ENCODE measurements at places on chromosomes 2 and 18. TPM values are rescaled to one million over a fixed set of nuclear protein-coding genes. Genes with fewer than 3 reads are reported as not detected.

GRCh38 chr18:50183556-50183955 lies 11.4 kb downstream of the MYO5B start:
- no peaks in the 10 kb centered on the region for H3K27me3 ChIP-seq
- no peaks in the 10 kb centered on the region for H3K4me1 ChIP-seq
- H3K4me3 ChIP-seq: no peak overlapping the region
- H3K36me3 ChIP-seq: no peaks in the 10 kb centered on the region

GRCh38 chr2:32200814-32201213 lies 35.1 kb downstream of the SLC30A6 start:
- no peaks in the 10 kb centered on the region for H3K4me1 ChIP-seq
- H3K4me3 ChIP-seq: no peak overlapping the region
- no peak for DNase-seq
- H3K36me3 ChIP-seq: peaks cover 68% of the 10 kb centered on the region
- no peak overlapping the region for H3K27ac ChIP-seq

DNA sequence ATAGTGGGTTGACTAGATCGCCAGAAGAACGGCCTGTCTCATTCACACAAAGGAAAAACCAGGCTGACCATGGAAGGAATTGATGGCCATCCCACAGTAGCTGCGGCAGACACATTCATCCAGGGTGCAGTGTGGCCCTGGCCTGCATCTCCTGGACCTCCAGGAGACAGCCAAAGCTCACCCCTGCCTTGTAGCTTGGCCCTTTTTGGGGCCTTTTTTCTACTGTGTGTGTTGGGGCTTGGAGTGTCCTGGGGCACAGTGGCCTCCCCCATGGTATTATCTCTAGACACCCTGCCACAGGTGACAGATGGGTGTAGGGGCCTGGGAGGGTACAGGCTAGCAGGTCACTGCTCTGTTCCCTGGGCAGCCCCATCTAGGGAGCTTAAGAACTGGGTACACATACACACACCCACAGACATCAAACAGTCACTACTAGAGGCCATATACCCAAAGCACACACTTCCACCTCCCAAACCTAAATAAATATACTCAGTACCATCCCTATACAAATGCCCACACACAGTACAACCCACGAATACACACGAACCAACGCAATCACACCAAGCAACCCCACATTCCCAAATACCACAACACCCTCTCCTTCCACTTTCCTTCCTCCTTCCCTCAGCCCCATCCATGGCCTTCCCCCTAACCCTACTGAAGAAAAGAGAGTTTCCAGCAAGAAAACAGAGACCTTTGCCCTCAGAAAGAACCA lies 8.6 kb downstream of the EN1 start:
- no peak for DNase-seq
- H3K4me1 ChIP-seq: peaks cover 52% of the 10 kb centered on the region
- H3K27ac ChIP-seq: no peak overlapping the region
- peaks cover 79% of the 10 kb centered on the region for H3K27me3 ChIP-seq
- no peaks in the 10 kb centered on the region for H3K36me3 ChIP-seq
- H3K4me3 ChIP-seq: no peak overlapping the region

DNA sequence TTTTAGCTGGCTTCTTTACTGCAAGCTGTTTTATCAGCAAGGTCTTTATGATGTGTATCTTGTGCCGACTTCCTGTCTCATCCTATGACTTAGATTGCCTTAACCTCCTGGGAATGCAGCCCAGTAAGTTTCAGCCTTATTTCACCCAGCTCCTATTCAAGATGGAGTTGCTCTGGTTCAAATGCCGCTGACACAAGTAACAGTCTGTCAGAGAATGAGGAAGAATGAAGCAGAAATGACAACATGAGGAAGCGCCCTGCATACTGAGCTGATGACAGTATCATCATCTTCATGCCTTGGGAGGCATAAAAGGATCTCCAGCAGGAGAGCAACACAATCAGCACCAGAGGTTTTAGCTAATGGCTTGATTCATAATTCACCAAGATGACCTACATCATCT lies 309.4 kb downstream of the NBAS start:
- no peak for DNase-seq
- H3K4me3 ChIP-seq: no peak overlapping the region
- H3K36me3 ChIP-seq: no peaks in the 10 kb centered on the region
- H3K4me1 ChIP-seq: no peaks in the 10 kb centered on the region
- H3K27me3 ChIP-seq: no peaks in the 10 kb centered on the region

- no peaks in the 10 kb centered on the region for H3K36me3 ChIP-seq
- no peak for DNase-seq
- H3K27ac ChIP-seq: no peak overlapping the region
- no peaks in the 10 kb centered on the region for H3K27me3 ChIP-seq
- H3K4me3 ChIP-seq: no peak overlapping the region
These were observed 592.0 kb downstream of the LRRTM4 start for GRCh38 chr2:76930056-76930744.

DNA sequence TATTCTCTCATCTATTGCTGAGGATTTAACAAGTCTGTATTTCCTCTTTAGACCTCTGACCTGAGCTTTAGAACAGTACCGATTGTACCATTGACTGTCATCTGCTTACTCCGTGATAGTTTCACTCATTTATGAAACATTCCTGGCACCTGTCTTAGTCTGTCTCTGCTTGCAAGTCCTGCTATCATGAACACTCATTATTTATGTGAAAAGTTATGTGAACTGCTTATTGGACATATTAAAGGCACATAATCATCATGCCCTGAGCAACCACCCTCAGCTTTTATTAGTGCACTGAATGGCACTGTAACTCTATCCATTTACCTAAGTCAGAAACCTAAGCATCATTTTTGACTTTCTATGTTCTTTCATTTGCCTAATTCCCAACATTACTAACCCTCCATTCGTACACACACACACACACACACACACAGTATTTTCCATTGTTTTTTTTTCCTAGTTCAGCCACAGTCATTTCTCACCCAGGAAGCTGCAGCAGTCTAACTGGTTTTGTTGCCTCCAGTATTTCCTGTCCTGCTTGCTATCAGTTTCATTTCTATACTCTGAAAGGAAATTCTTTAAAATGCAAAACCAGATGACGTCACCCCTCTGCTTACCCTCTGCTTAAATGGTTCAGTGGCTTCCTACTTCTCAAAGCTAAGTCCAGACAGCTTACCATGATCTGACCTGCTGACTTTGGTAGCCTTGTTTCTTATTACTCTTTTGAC lies 146.1 kb downstream of the HAUS1 start:
- H3K27ac ChIP-seq: no peak overlapping the region
- peaks cover 29% of the 10 kb centered on the region for H3K4me1 ChIP-seq
- H3K4me3 ChIP-seq: no peak overlapping the region

DNA sequence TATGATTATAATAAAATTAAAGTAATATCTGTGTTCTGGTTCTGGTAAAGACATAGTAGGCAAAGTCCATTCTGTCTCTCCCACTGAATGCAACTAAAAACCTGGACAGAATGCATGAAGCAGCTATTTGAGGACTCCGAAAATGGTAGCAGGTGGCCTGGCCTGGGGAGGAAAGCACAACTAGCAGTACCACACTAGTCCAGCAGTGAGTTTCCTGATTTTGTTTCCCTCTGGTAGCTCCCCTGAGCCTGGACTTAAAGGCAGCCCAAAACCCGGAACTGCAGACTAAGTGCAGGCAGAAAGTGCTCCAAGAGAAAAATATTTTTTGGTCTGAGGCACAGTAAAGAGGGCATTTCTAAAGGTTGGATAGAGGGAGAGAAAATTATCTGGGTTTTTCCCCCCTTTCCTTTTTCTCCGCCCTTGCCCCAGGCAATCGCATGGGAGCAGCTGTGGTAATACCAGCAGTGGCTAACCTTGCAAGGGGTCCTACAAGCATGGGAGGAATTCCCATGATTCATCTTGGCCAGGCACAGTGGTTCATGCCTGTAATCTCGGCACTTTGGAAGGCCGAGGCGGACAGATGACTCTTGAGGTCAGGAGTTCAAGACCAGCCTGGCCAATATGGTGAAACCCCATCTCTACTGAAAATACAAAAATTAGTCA lies 32.3 kb downstream of the ASXL2 start:
- peaks cover 43% of the 10 kb centered on the region for H3K36me3 ChIP-seq
- no peaks in the 10 kb centered on the region for H3K4me1 ChIP-seq
- no peak overlapping the region for H3K27ac ChIP-seq
- no peaks in the 10 kb centered on the region for H3K27me3 ChIP-seq
- no peak overlapping the region for H3K4me3 ChIP-seq
- DNase-seq: no peak

GRCh38 chr2:133713049-133713580 lies 144.9 kb upstream of the NCKAP5 start:
- peaks cover under 1% of the 10 kb centered on the region for H3K4me1 ChIP-seq
- H3K4me3 ChIP-seq: no peak overlapping the region
- H3K27ac ChIP-seq: no peak overlapping the region
- no peaks in the 10 kb centered on the region for H3K27me3 ChIP-seq

GRCh38 chr2:137369106-137369505 lies 595.2 kb upstream of the HNMT start:
- H3K4me3 ChIP-seq: no peak overlapping the region
- no peaks in the 10 kb centered on the region for H3K27me3 ChIP-seq
- no peaks in the 10 kb centered on the region for H3K36me3 ChIP-seq
- no peak overlapping the region for H3K27ac ChIP-seq
- H3K4me1 ChIP-seq: no peaks in the 10 kb centered on the region
- DNase-seq: no peak

GRCh38 chr2:113723411-113723810 lies 33.0 kb downstream of the SLC35F5 start:
- peaks cover 15% of the 10 kb centered on the region for H3K36me3 ChIP-seq
- H3K4me1 ChIP-seq: no peaks in the 10 kb centered on the region
- no peak overlapping the region for H3K4me3 ChIP-seq
- no peaks in the 10 kb centered on the region for H3K27me3 ChIP-seq
- DNase-seq: no peak

- H3K36me3 ChIP-seq: no peaks in the 10 kb centered on the region
- no peak for DNase-seq
- H3K4me1 ChIP-seq: peaks cover 33% of the 10 kb centered on the region
These were observed 105.1 kb downstream of the SLC8A1 start for GRCh38 chr2:40346535-40347354.

DNA sequence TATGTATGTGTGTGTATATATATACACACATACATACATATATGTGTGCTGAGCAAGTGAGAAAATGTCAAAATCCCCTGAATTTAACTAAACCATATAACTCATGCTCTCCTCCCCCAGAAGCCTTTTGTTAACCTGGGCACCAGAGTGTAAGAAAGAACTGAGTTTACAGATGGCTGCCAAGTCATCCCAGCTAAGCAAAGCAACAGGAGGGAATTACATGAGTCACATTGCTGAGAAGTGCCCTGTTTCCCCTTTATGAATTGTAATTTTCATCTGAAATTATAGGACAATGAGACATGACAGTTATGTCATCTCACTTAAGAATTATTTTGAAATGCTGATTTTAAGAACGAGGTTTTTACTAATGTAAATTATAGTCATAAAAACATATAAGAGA lies 29.9 kb downstream of the SCN7A start:
- no peak overlapping the region for H3K4me3 ChIP-seq
- no peak overlapping the region for H3K27ac ChIP-seq
- H3K36me3 ChIP-seq: peaks cover 9% of the 10 kb centered on the region
- H3K4me1 ChIP-seq: no peaks in the 10 kb centered on the region
- H3K27me3 ChIP-seq: no peaks in the 10 kb centered on the region
- DNase-seq: no peak

DNA sequence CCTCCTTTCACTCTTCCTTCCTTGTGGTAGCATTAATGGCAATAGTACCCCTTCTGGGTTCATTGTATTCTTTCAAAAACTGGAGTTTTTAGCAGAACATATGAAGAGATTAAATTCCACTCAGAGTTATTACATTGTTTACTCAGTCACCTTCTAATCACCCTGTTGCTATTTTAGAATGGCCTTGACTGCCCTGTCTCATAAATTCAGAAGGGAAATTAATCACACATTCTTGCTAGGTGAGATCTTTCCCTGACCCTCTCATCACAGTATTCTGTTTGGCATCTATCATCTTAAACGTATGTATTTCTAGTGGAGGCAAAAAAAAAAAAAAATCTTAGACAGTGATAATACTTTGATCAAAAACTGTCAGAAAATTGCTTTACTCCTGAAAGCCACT lies 760.4 kb downstream of the ADCYAP1 start:
- no peaks in the 10 kb centered on the region for H3K36me3 ChIP-seq
- no peaks in the 10 kb centered on the region for H3K27me3 ChIP-seq
- H3K4me1 ChIP-seq: no peaks in the 10 kb centered on the region
- no peak for DNase-seq
- H3K4me3 ChIP-seq: no peak overlapping the region

DNA sequence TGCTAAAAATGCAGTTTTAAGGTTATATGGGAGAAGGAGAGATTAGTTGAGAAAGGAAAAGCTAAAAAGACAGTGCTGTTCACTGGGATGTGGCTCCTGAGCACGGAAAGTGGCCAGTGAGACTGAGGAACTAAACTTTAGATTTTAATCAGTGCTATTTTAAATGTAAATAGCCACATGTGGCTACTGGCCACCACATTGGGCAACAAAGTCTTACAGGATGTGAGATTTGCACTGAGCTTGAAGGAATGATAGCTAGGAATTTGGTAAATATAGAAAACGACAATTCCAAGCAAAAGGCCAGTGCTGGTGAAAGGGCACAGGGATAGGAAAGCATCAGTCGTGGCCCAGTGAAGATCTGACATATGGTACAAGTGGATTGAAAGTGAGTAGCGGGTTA lies 14.1 kb upstream of the SP5 start:
- H3K4me3 ChIP-seq: no peak overlapping the region
- no peaks in the 10 kb centered on the region for H3K4me1 ChIP-seq
- H3K36me3 ChIP-seq: no peaks in the 10 kb centered on the region
- no peak overlapping the region for H3K27ac ChIP-seq
- DNase-seq: peak; percentile 29

DNA sequence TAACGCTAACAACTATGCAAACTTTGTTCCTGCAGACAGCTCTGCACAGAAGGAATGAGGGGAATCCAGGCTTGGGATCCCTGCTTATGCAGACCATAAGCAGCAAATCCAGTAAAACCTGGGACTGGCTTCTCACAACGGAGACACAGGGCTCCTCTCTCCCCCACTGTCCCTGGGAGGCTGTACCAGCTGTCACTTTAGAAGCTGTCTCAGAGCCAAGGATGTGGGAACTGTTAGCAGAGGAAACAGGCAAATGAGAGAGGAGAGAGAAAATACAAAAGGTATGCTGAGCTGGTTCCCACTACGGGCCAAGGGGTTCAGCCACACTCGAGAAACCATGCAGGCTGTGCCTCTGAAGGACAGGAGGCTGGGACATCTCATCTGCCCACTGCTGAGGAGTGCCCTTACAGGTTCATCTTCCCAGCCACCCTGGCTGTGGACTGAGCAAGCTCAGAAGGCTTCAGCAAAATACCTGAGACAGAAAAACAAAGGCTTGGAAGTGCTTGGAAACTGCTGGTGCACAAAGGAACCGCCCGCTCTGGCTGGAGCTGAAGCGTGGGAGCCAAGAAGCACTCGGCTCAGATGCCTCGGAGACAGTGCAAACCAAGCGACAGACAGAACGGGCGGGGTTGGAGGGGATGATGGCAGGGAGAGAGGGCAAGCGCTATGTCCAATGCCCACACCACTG lies 72.5 kb downstream of the FAM210A start:
- no peak for DNase-seq
- H3K36me3 ChIP-seq: no peaks in the 10 kb centered on the region

GRCh38 chr18:48405978-48406377 lies 3.2 kb downstream of the ZBTB7C start:
- no peak overlapping the region for H3K4me3 ChIP-seq
- H3K4me1 ChIP-seq: peaks cover 16% of the 10 kb centered on the region
- no peak for DNase-seq

The COPS7B gene
- total RNA-seq: 16.7 TPM

The MOCOS gene
- total RNA-seq: 1.3 TPM

The METTL4 gene
- total RNA-seq: 8.3 TPM

The CNGA3 gene
- total RNA-seq: 8.0 TPM

The TRAF3IP1 gene
- total RNA-seq: 38.6 TPM

The CROCC2 gene
- total RNA-seq: not detected

The NAPG gene
- 33.6 TPM for total RNA-seq

The ASTL gene
- total RNA-seq: not detected

The MXD1 gene
- total RNA-seq: 8.5 TPM

The ARMC9 gene
- total RNA-seq: 175 TPM

Measured in esophagus muscularis mucosa (tissue), 4 donors.